ENCODE measurements at places on chromosomes 2 and 18.

GRCh38 chr18:10525371-10525691 lies 496 bp upstream of the NAPG start:
- DNase-seq: no peak

DNA sequence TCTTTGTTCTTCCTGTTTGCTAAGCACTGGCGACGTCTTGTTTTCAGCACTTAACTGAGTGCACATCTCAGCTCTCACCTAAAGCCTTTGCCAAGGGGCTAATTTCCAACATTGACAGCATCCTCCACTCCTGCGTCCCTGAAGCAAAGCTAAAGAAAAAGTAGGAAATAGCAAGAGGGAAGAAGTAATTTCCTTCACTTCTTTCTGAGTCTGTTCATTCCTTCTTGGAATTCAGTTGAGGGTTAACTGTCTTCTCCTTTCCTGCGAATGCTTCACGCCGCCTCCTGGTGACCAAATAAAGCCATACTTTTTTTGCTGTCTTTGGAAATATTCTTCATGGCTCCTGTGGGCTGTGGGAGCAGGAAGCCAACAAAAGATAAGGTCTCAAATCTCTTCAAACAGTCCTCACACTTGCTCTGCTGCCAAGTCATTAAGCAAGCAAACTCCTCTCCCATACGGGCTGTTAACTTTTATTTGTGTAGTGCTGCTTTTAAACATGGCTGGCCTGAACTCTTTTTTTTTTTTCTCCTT lies 100.9 kb downstream of the DPP10 start:
- DNase-seq: no peak

GRCh38 chr18:24704946-24705630 lies 244.7 kb downstream of the HRH4 start:
- no peak for DNase-seq

GRCh38 chr2:79248776-79249175 lies 89.2 kb upstream of the REG3A start:
- no peak for DNase-seq

- no peak for DNase-seq
These were observed 125.5 kb downstream of the SMAD7 start for GRCh38 chr18:48825101-48825745.

DNA sequence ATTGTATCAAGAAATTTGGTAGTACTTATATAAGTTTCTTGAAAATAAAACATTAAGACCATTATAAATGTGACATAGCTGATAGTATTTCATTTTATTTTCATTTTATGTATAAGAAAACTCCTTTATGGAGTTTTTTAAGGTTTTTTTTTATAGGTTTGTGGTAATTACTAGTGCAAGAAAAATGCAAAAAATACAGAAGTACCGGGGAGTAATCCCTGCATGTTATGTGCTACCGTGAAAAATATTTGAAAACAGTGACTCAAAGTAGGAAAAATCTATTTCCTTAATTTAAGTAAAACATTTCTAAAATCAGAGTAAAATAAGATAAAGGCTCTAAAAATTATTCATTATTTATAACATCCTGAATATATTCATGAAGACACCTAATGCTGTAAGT lies 21.6 kb downstream of the ZSWIM2 start:
- no peak for DNase-seq

GRCh38 chr2:50448556-50448955 lies 583.4 kb downstream of the NRXN1 start:
- DNase-seq: no peak

GRCh38 chr2:31202041-31202440 lies 15.3 kb downstream of the CAPN14 start:
- no peak for DNase-seq

- no peak for DNase-seq
These were observed 354.6 kb upstream of the SETBP1 start for GRCh38 chr18:44325903-44326635.

DNA sequence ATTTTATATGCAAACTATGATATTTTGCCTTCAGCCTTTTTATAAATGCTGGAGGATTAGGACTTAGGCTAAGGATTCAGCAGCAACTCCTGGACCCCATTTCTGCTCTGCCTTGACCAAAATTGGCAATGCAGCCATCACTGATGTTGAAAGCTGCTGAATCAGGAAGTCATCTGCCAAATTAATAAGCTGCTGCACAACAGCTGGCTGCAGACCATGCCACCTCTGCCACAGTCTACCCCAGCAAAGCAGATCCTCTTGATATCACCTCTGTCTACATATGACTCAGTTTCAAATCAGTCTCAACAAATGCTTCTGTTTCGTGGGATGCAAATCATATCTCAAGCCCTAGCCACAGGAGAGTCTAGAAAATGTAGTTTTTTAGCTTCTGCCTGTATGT lies 7.1 kb upstream of the SOS1 start:
- no peak for DNase-seq

GRCh38 chr2:209970271-209970670 lies 32.2 kb upstream of the RPE start:
- no peak for DNase-seq

DNA sequence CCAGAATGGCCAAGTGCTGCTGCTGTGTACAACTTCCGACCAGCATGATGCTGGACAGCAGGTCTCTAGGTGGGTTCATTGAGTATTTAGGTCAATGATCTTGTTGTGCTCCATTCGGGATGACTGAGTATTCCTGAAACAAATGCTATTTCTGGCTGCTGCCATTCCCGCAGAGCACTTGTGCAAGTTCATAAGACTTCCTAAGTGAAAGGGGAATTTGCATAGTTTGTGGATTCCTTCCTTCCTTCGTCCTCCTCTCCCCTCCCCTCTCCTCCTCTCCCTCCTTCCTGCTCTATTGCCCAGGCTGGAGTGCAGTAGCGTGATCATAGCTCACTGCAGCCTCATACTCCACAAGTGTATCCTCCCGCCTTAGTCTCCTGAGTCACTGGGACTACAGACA lies 40.4 kb downstream of the LDLRAD4 start:
- DNase-seq: no peak

DNA sequence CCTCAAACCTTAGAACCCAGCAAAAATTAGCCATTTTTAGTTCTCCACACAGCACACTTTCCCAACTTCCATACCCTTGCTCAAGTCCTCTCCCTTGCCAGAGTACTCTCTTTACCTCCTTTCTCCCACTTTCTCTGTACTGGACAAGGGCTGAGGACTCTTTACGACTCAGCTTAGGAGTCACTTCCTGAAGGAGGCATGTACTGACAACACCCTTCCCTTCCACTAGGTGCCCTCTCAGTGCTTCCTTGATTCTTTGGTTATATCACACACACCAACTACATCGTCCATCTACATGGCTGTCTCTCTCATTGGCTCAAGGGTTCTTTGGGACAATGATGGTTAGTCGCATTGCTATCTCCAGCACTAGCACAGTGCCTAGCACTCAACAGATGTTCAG lies 5.2 kb upstream of the C18orf63 start:
- no peak for DNase-seq

DNA sequence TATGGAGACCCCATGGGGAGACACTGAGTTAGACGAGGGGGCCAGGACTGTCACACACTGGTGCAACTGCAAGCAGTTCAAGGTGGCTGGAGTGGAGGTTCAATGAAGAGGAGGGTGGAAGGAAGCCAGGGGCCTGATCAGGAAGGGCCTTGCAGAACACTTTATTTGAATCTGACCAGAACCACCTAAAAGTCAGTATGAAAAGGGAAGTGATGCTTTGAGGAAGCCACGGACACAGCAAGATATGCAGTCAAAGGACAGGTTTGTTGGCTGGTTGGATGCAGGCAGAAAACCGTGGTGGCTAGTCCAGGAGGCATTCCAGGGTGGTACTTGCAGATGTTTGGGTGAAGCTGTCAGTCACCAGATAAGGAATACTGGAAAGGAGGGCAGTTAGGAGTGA lies 3.5 kb upstream of the FAM124B start:
- DNase-seq: no peak
